ENCODE measurements at places on chromosomes 3 and 15. TPM values are rescaled to one million over a fixed set of nuclear protein-coding genes. Genes with fewer than 3 reads are reported as not detected.
A peak's percentile ranks its signal among the peaks of the same experiment; 100 is the strongest.

DNA sequence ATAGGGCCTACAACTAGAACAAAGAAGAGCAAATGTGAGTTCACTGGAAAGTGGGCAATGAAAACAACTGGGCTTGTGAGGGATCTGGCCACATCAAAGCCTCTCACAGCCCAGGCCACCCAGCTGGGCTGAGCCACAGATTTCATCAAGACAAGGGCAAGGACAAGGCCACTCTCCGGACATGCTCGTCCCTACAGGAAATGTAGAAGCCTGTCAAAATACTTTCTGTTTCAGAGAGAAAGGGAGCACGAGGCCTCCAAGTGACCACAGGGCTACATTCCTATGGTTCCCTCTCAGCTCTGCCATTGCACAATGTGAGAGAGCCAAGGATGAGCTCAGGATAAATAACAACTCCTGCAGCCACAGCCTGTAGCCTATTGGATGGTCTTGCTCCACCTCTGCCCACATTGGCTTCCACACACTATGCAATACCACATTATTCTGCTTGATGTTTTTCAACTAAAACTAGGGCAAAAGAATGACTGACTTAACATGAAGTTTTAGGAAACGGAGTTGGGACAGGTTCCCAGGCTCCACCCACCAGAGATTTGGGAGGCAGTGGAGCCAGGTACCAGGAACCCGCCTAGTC lies 12.1 kb downstream of the TBC1D2B start:
- DNase-seq: peak; percentile 92

DNA sequence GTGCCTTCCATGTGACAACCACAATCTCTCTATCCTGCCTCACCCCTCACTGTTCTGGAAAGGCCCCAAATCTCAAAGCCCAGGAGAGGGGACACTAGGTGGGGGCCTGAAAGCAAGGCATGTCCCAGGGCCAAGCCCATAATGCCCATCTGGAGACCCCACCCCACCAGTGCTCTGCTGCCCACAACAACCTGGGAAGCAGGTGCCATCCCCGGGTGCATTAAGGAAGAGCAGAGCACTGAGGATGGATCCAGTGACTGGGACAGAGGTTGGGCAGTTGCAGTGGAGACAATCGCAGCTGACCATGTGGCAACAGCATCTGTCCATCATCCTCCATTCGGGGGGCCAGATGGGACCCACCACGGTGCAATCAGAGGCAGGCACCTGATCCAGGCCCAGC lies 106.2 kb upstream of the PRR20G start:
- DNase-seq: no peak

PLCH1 gene
- total RNA-seq: 0.53 TPM

DNA sequence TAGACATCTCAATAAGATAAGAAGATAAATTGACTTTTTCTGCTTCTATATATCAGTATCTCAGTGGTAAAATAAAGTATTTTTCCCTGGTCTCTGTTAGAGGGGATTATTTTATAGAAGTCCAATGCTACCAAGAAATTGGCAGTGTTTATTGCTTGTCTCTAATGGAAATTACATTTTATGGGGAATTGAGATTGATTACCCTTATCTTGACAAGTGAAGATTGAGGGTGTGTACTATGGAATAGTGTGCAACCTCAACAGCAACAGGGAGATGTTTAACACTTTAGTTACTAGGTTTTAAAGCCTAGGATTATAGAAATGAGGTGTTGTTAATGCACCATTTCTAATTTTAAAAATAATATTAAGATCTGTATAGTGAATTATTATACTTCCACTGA lies 154.8 kb upstream of the ROBO1 start:
- DNase-seq: no peak

DNA sequence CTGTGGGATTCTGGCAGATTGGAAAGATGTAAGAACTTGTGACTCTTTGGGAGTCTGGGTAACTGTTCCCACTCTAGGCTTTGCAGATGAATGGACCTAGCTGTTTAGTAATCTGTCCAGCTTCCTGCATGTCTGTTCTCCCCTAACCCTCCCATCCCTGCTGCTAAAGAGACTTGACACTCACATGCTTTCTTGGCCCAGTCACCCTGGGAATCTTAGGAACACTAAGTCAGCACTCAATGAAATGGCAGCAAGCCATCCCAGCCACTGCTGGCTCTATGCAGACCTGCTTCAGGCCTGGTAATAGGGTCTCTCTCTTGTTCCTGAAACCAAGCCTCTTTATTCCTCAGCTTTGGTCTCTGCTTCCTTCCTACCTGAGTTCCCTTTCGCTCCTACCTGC lies 63.7 kb upstream of the THSD4 start:
- DNase-seq: no peak

Data from HT1080 (cell line).